DMS53 (cell line): ENCODE measurements at places on chromosomes 3 and 15.
A peak's percentile ranks its signal among the peaks of the same experiment; 100 is the strongest.

DNA sequence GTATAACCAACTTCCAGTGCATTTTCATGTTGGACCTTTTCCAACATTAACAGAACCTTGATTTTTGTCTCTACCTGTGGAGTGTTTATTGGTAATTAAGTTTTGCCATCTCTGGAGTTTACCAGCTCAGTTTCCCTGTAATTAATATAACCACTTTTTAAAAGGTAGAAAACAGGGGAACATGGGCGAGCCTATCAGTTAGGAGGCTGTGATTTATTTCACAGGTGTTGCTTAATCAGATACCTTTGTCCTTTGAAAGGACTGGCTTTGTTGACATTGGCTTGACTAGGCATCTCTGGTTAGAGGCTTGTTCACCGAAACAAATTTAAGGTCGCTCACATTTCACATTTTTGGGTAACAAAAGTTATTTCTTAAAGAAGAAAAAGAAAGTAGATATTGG is 622 bp downstream of the NAALADL2 start:
- peak; percentile 19 for DNase-seq

- no peak for DNase-seq
Observed at GRCh38 chr3:47034868-47035489, 55.5 kb downstream of the NBEAL2 start.

DNA sequence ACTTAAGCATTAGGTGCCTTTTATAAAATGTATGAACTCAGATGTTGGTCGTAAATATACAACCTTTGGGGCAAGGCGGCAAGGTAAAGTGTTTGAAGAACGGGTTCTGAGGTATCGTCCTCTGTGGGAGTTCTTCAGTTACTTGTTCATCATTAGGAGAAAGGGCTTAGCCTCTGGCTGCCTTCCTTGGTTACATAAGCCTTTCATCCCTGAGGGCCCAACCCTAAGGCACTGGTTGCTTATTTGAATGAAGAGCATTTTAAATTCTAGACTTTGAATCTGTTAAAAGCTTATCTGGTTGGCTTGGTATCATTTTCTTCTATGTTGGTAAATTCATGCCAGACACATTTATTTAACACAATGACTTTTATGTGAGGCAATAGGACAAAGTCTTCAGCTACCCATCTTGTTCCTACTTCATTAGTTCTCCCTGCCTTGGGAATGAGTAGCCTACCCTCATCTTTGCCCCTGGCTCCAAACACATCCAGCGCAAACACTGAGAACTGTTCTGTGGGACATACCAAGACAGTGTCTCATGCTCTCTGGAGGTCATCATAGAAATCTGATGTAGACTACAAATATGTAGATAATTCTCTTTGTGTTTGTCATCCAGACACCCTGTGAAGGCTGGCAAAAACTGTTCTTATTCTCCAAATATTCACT is 12.4 kb upstream of the CCDC80 start:
- no peak for DNase-seq

DNA sequence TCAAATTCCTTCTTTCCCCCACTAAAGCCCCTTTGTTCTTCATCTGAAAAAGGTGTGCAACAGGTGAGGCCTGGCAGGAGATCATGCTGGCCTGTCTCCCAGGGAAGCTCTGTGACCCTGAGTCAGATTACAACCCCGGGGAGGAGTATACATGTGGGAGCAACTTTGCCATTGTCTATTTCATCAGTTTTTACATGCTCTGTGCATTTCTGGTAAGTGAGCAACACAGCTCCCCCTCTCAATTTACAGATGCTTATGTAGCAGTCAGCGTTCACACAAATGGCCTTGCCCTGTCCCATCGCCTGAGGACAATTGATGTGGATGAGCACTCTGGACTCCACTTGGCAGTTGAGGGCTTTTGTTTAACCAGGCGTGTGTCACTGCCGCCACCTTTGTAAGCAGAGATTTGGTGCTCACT is 70.4 kb downstream of the CHDH start:
- no peak for DNase-seq

GRCh38 chr15:88897456-88898194 is 2.3 kb upstream of the HAPLN3 start:
- peak; percentile 29 for DNase-seq

- peak; percentile 26 for DNase-seq
Observed at GRCh38 chr15:57158997-57159668, 217.2 kb upstream of the CGNL1 start.

- DNase-seq, result no peak
Observed at GRCh38 chr3:165820671-165821123, 16.5 kb downstream of the BCHE start.

GRCh38 chr15:94238539-94239118 is 7.3 kb downstream of the MCTP2 start:
- DNase-seq, result no peak

GRCh38 chr3:169663951-169664820 is 674 bp upstream of the MECOM start:
- peak; percentile 9 for DNase-seq

GRCh38 chr3:184566441-184567414 is 5.1 kb downstream of the EPHB3 start:
- DNase-seq, result peak; percentile 57

- peak; percentile 13 for DNase-seq
Observed at GRCh38 chr3:7332696-7333095, 471.8 kb downstream of the GRM7 start.
